ENCODE measurements at places on chromosomes 4 and X.
A peak's percentile ranks its signal among the peaks of the same experiment; 100 is the strongest.

- no peak for DNase-seq
Measured at GRCh38 chrX:118432799-118433198, 62.8 kb upstream of the DOCK11 start.

- no peak for DNase-seq
Measured at GRCh38 chr4:38734446-38734845, 48.3 kb downstream of the TLR10 start.

DNA sequence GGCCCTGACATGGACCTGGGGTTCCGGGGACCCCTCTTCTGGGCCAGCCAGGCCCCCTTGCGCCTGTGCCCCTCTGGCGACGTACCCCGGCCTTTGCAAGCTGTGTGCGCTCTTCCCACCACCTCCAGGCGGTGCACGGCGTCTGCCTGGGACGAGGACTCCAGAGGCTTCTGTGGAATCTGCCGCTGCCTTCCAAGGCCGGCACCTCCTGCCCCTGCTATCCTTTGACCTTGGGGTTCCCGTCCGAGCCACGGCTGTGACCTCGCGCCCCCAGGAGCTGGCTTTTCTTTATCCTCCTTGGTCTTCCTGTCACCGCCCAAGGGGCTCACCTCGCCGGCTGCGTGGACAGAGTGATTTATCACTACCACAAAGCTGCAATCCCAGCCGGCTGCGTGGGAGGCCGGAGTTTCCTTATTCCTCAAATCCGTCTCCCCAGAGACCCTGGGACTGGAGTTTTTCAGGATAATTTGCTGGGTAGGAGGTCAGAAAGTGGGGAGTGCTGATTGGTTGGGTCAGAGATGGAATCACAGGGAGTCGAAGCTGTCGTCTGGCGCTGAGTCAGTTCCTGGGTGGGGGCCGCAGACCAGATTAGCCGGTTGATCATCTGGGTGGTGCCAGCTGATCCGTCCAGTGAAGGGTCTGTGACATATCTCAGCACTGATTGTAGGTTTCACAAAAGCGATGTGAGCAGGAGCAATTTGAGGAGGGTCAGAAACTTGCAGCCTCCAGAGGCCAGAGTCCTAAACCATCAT is 19.8 kb upstream of the PLCXD1 start:
- DNase-seq, result no peak

DNA sequence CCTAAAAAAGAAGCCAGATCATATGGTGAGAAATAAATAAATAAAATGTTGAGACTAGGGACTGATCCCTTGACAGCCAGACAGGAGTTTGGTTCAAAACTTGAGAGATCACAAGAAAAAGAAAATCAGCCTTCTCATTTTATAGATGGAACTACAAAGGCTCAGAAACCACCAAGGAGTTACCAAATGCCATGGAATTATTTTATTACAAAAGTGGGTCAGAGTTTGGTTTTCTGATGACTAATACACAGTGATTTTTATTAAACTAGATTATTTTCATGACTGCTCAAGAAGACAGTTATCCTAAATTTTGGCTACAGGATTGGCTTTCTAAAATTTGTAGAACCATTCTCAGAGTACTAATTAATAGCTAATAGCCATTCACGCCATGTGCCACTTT is 6.2 kb downstream of the CXCL1 start:
- DNase-seq, result no peak

- peak; percentile 37 for DNase-seq
Measured at GRCh38 chr4:37890801-37891259, at the start of gene TBC1D1. TBC1D1 (plus strand) TSS chr4:37891084; CDS start chr4:37902096, 11,012 bp downstream.

- no peak for DNase-seq
Measured at GRCh38 chr4:105196523-105197145, 50.0 kb downstream of the TET2 start.

DNA sequence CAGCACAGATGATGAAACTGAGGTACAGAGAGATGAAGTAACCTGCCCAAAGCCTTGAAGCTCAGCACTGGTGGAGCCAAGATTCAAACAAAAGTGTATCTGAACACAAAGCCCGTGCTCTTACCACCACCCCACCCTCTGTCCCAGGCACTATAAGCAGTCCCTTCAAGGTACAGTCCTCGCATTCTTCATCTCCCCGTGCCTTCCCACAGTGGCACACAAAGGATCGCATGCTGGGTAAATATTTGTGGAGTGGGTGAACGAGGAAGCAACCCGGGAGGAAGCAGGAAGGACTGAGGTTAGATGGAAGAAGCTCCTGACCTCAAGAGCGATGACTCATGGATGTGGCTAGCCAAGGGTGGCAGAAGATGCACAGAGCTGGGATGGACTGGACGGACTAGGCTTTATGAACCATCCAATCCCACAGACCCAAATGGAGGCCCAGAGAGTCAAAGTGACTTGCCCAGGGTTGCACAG is 18.4 kb downstream of the IQSEC2 start:
- DNase-seq, result no peak

GRCh38 chr4:15809058-15809457 is 30.9 kb downstream of the CD38 start:
- DNase-seq, result no peak

GRCh38 chr4:109365939-109366338 is 63.5 kb upstream of the COL25A1 start:
- no peak for DNase-seq

DNA sequence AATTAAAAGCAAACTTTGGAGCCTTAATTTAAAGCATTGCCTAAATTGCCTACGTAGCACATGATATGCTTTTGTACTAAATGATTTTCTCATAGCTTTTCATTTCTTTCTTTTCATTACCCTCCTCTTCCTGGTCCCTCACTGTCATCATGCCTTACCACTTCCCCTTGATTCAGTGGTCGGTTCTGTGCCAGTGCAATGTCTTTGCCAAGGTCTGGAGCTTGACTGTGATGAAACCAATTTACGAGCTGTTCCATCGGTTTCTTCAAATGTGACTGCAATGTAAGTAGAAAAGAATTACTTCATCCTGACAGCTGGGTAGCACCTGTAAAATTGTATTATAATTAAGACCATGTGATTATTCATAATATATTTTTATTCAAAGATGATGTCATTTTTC is 72.5 kb downstream of the C4orf46 start:
- no peak for DNase-seq

DNA sequence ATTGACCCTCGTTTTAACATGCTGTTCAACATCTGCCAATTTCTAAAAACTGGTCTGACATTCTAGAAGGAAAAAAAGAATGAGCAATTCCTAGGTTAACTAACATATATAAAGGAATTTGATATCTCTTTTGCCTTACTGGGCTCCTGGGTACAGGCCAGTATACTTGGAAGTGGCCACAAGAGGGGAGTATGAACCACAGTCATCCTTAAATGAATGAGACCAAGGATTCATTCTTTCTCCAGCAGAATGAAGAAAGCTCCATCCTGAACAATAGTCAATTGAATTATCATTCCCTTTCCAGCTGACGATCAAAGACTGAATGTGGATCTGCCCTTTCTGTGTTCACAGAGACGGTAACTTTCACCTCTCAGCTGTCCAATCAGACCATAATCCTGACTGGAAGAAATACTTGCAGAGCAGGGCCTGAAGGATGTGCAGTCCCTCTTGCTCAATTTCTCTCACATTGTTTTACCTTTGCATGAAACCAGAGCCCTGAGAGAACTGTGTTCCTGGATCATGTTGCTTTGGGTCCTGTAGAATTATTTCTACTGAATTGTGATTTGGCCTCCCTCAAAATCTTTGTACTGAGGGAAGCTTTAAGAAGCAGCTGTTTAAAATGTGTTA is 14.8 kb upstream of the SPARCL1 start:
- no peak for DNase-seq

- DNase-seq, result no peak
Measured at GRCh38 chr4:71614621-71615020, 169.3 kb downstream of the GC start.

GRCh38 chr4:15385928-15386327 is 41.9 kb upstream of the C1QTNF7 start:
- no peak for DNase-seq

DNA sequence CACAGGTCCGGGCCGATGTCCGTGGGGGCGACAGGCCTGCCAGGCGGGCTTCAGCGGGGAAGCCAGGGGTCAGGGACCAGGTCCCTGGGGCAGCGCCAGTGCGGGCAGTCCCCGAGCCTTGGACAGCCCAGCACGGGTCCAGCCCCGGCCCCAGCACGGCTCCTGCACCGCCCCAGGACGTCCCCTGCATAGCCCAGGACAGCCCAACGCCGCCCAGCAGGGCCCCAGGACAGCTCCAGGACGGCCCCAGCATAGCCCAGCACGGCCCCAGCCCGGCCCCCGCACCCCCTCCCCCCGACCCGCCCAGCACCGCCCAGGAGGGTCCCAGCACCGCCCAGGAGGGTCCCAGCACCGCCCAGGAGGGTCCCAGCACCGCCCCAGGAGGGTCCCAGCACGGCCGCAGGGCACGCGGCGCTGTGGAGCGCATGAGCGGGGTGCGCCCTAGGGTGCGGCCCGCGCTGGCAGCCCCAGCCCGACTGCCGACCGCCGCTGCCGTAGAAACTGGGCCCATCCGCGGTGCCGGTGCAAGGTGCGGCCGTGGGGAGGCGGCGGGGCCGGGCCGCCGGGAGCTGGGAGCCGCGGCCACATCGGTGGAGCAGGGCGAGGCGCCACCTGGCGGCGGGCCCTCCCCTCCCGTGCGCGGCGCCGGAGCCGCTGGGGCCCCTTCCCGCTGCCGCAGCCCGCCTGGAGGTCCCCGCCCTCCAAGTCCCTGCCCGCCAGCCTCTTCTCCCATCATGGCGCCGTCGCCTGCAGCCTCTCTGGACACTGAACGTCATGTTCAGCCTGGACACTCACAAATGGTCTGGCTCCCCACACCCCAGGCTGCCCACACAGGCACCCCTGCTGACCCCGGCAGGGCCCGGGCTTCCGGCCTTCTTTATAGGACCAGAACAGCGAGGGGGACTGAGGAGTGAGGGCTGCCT is 106.8 kb upstream of the NKX1-1 start:
- peak; percentile 19 for DNase-seq

GRCh38 chr4:105059337-105059736 is 87.3 kb upstream of the TET2 start:
- DNase-seq, result no peak

GRCh38 chr4:13893211-13893610 is 265.7 kb upstream of the BOD1L1 start:
- DNase-seq, result no peak

- no peak for DNase-seq
Measured at GRCh38 chrX:55130481-55130880, 41.7 kb downstream of the PAGE2 start.

DNA sequence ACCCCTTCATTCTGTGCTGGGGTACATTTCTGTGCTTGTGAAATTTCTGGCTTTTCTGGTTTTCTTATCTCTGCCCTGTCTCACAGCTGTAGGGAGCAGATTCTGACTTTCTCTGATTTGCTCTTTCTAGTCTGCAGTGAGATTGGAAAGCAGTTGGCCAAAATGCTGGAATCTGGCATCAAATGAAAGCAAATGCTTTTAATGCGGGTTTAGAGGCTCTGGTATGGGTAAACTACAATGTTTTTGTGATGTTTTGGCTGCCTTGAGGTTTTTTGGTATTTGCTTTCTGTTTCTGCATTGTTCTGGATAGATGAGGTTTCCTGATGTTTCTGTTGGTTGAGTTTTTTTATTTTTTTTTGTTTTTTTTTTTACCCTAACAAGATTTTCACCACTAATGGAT is 23.8 kb downstream of the SMIM20 start:
- no peak for DNase-seq

DNA sequence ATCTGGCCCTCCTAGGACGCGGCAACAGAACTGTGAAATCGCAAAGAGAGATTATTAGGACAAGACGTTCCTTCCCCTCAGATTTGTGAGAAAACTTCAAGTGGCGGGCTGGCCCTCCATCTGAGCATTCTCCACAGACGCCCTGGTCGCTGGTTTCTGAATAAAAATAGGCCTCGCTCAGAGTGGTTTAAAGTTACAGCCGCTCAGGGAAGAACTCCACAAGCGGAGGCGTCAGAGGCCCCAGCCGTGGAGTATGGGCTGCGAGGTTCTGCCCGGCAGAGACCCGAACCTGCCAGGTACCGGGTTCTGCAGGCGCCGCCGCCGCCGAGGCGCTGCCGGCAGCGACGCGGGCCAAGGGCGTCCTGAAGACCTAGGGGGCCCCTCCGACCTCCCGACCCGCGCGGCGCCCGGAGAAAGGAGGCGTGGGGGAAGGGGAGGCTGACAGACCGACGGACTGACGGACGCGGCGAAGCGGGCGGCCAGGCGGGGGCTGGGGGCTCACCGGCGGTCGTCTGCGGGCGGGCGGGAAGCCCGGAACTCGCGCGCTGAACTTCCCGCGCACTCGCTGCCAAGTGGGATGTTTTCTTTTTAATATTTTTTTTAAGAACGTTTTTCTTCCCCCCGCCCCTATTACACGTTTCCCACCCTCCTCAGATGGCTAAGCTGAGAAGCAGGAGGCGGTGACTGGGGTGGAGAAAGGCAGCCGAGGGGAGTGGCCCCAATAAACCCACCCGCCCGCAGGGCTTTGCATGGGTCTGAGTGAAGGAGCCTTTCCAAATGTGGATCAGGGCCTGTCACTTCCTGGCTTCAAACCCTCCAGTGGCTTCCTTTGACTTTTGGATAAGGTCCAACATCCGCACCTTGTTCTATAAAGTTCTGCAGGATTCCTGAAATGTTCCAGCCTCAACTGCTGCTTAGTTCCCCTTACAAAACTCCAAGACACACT is at the start of gene PABPC4L:
PABPC4L (minus strand) TSS at position 574 of the 946 bp plus-strand sequence. CDS start 770 bp downstream, outside the sequence.
- DNase-seq, result no peak
